NT2/D1 (cell line): ENCODE measurements at places on chromosomes 16 and 17.
A peak's percentile ranks its signal among the peaks of the same experiment; 100 is the strongest.

- DNase-seq: peak; percentile 57
Observed at GRCh38 chr16:24346734-24347133, 90.6 kb downstream of the CACNG3 start.

GRCh38 chr17:35870906-35871819 is 2.5 kb upstream of the HEATR9 start:
- no peak for DNase-seq

GRCh38 chr17:63395075-63395805 is 50.9 kb downstream of the CYB561 start:
- no peak for DNase-seq

DNA sequence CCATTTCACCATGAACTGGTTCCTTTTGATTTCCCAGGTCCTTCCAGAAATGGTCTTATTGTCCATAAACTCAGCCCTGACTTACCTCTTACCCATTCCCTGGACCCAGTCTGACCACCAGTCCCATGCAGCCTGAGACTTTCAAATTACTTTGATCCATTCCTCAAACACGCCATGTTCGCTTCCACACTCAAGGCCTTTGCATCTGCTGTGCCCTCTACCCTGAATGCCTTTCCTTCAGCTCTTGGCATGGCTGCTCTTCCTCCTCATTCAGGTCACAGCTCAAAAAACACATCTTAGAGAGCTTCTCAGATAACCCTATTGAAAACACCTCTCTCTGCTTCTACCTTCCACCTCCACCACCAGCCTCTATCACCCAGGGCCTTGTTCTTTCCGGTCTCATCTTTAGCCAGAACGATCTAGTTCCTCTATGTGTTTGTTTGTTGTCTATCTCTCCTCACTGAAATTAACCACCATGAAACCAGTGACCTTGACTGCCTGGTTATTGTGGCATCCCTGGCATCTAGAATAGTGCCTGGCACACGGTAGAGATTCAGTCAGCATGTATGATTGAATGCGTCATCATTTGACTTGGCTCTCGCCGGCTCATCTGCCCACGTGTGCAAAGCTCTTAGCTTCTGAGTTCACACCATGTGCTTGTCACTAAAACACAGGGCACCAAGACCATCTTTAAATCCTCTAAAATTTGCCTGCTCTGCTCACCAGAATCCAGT is 12.8 kb downstream of the CRYM start:
- no peak for DNase-seq

- DNase-seq: no peak
Observed at GRCh38 chr17:31604936-31605335, 213.5 kb downstream of the RAB11FIP4 start.
